Naive B cell (primary cell): ENCODE measurements at places on chromosomes 2 and 18. TPM values are rescaled to one million over a fixed set of nuclear protein-coding genes. Genes with fewer than 3 reads are reported as not detected.

- H3K27ac ChIP-seq, result no peak overlapping the region
- H3K27me3 ChIP-seq, result no peaks in the 10 kb centered on the region
- H3K4me1 ChIP-seq, result no peaks in the 10 kb centered on the region
- H3K36me3 ChIP-seq, result no peaks in the 10 kb centered on the region
These were observed 560.7 kb downstream of the STK39 start for GRCh38 chr2:167686691-167687090.

- H3K4me1 ChIP-seq, result peaks cover 51% of the 10 kb centered on the region
- no peak for DNase-seq
- peak overlapping the region; percentile 49 for H3K27ac ChIP-seq
- H3K36me3 ChIP-seq, result no peaks in the 10 kb centered on the region
These were observed 25.6 kb downstream of the AP1S3 start for GRCh38 chr2:223811757-223812156.

DNA sequence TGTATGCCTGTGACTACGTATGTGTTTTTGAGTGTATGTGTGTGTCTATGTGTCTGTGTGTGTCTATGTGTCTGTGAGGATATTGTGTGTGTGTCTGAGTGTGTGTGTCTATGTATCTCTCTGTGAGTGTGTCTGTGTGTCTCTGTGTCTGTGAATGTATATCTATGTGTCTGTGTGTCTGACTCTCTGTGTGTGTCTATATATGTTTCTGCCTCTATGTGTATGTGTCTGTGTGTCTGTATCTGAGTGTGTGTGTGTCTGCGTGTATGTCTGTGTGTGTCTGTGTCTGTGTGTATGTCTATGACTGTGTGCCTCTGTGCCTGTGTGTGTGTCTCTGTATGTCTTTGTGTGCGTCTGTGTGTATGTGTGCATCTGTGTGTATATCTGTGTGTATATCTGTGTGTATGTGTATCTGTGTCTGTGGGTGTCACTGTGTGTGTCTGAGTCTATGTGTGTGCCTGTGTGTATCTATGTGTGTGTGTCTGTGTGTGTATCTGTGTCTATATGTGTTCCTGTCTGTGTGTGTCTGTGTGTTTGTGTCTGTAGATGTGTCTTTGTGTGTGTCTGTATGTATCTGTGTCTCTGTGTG, 172.7 kb downstream of the MYCN start:
- no peak overlapping the region for H3K4me3 ChIP-seq
- no peak for DNase-seq
- H3K27me3 ChIP-seq, result peaks cover 4% of the 10 kb centered on the region
- H3K36me3 ChIP-seq, result no peaks in the 10 kb centered on the region

DNA sequence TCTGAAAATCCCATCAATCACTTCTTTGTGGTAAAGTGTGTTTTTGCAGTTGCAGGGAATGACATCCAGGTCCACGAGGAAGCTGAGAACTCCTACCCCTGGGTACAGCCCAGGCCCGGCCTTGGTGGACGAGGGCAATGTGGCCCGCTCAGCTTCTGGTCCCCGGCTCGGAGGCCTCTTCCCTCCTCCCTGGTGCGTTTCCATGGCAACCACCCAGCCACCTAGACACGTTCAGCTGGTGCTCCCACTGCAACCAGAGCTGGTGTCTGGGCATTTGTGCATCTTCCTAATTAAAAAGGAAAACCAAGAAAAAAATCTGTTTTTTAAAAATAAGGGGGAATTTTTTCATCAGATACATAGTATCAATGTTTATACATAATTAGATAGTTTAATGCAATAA, 603.6 kb upstream of the SALL3 start:
- no peaks in the 10 kb centered on the region for H3K36me3 ChIP-seq
- no peaks in the 10 kb centered on the region for H3K4me1 ChIP-seq
- H3K4me3 ChIP-seq, result no peak overlapping the region
- DNase-seq, result no peak
- no peak overlapping the region for H3K27ac ChIP-seq
- H3K27me3 ChIP-seq, result no peaks in the 10 kb centered on the region

GRCh38 chr2:47724221-47724981, 58.5 kb upstream of the MSH6 start:
- peaks cover 56% of the 10 kb centered on the region for H3K4me1 ChIP-seq
- no peaks in the 10 kb centered on the region for H3K27me3 ChIP-seq
- H3K27ac ChIP-seq, result peak overlapping the region; percentile 97
- peak; percentile 89 for DNase-seq
- peak overlapping the region; percentile 47 for H3K4me3 ChIP-seq
- H3K36me3 ChIP-seq, result no peaks in the 10 kb centered on the region

NEB gene
- polyA plus RNA-seq, result not detected

DNA sequence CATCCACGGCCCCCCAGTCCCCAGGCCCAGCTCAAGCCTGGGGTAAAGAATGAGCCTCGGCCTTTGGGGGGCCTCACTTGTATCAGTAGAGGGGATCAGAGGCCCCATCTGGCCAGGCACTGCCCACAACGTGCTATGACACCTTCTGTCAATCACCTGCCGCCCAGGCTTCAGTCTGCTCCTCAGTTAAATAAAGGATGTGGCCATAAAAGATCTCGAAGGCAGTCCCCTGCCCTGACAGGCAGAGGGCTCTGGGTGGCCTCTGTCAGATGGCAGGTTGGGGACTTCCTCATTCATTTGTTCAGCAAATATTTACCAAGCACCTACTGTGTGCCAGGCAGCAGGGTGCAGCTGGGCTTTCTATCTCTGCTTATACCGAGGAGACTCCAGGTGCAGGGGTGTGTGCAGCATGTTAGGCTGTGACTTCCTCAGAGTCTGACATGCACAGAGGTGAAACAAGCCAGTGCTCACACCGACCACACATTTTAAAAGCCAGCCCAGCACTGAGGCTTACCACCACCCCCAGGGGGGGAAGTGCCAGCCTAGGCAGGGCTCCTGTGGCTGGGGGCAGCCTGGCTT, 166.4 kb downstream of the GALNT1 start:
- no peak overlapping the region for H3K4me3 ChIP-seq
- H3K27ac ChIP-seq, result no peak overlapping the region
- peaks cover 14% of the 10 kb centered on the region for H3K27me3 ChIP-seq

GRCh38 chr2:54599914-54600313, 123.5 kb upstream of the EML6 start:
- peaks cover 73% of the 10 kb centered on the region for H3K4me1 ChIP-seq
- H3K4me3 ChIP-seq, result no peak overlapping the region
- H3K36me3 ChIP-seq, result peaks cover 6% of the 10 kb centered on the region
- DNase-seq, result no peak

DNMT3A gene
- 7.5 TPM for polyA plus RNA-seq

C2orf15 gene
- polyA plus RNA-seq, result 3.4 TPM

IL36RN gene
- polyA plus RNA-seq, result not detected

GRCh38 chr2:231450548-231450989, 13.7 kb downstream of the NCL start:
- DNase-seq, result no peak
- no peaks in the 10 kb centered on the region for H3K27me3 ChIP-seq
- H3K4me3 ChIP-seq, result no peak overlapping the region
- peaks cover 14% of the 10 kb centered on the region for H3K4me1 ChIP-seq

DNA sequence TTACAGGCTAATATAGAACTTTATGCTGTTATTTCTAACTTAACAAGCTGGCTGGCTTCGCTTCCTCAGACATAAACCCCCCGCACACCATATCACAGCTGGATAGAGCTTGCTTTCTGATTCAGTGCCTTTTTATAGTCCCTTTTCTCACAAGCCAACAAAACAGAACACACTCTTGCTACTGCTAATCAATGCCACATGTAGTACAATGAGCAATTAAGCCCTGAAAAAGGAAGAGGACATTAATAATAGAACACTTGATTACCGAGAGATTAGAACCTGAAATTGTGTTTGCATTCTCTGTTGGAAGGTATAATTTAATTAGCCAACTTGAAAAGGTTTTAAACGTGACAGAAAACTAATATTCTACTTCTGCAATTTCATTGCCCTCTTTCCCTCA, 267.7 kb upstream of the CYRIA start:
- H3K27me3 ChIP-seq, result no peaks in the 10 kb centered on the region
- H3K36me3 ChIP-seq, result no peaks in the 10 kb centered on the region
- H3K4me1 ChIP-seq, result no peaks in the 10 kb centered on the region
- no peak for DNase-seq

- H3K36me3 ChIP-seq, result no peaks in the 10 kb centered on the region
- DNase-seq, result no peak
- H3K27ac ChIP-seq, result no peak overlapping the region
- no peaks in the 10 kb centered on the region for H3K4me1 ChIP-seq
- H3K27me3 ChIP-seq, result no peaks in the 10 kb centered on the region
These were observed 87.1 kb downstream of the CDH20 start for GRCh38 chr18:61420218-61420885.

GRCh38 chr2:237483018-237483731, 3.9 kb upstream of the MLPH start:
- no peak for DNase-seq
- no peak overlapping the region for H3K4me3 ChIP-seq
- H3K36me3 ChIP-seq, result no peaks in the 10 kb centered on the region

SERPINB12 gene
- polyA plus RNA-seq, result not detected

SLC25A52 gene
- not detected for polyA plus RNA-seq

INPP5D gene
- polyA plus RNA-seq, result 230 TPM

- H3K4me3 ChIP-seq, result no peak overlapping the region
- H3K27me3 ChIP-seq, result no peaks in the 10 kb centered on the region
- DNase-seq, result no peak
- H3K36me3 ChIP-seq, result peaks cover 11% of the 10 kb centered on the region
These were observed 34.7 kb downstream of the RASGRP3 start for GRCh38 chr2:33511141-33511540.

EMX1 gene
- 0.12 TPM for polyA plus RNA-seq

DNA sequence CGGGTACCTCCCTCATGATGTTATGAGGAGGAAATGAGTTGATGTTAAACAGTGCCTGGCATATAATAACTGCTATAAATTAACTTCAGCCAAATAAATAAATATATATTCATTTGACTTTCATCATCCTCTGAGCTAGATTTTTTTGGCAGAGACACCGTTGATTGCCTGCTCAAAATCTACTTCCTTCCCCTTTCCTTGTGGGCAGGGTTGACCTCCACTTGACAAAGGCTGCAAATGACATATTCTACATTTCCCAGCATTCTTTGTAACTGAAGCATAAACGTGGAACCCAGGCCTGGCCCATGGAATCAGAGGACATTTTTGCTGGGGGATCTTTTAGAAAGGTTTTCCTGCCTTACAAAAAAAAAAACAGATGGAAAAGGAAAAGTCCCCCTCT, 177.8 kb downstream of the TXNL1 start:
- H3K4me3 ChIP-seq, result no peak overlapping the region
- no peak for DNase-seq
- H3K4me1 ChIP-seq, result peaks cover 17% of the 10 kb centered on the region
- H3K27me3 ChIP-seq, result no peaks in the 10 kb centered on the region

DNA sequence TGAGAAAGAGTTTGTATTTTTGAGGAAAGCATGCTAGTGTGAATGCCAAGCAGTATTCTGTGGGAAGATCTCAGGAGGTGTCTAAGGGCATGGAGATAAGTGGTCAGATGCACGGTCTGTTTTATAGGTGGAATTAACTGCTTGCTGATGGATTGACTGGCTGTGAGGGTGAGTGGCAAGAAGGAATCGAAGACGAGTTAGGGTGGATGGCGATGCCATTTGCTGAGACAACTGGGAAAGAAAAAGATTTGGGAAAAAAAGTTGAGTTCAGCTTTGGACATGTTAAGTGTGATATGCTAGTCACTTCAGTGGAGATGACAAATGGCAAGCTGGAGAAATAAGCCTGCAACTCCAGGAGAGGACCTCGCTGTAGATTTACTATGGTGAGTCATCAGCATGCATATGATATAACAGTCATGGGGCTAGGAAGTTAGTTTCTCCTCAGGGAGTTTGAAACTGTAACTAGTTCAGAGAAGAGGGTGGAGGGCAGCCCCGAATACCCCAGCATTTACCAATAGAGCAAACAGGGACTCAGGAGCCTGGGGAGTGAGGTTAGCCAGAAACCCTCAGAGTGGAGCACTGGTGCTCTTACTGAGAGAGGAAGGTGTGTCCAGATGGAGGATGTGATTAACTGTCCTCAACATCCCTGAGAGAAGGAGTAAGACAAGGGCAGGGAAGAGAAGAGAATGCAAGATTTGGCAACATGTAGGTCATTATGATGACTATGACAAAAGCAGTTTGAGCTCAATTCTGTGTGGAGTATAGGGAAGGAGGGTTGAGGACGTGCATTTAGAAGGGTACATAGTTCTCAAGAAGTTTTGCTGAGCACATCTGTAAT, 2.0 kb upstream of the HK2 start:
- H3K4me3 ChIP-seq, result peak overlapping the region; percentile 33
- no peak for DNase-seq
- H3K27me3 ChIP-seq, result no peaks in the 10 kb centered on the region
- H3K27ac ChIP-seq, result no peak overlapping the region
- H3K36me3 ChIP-seq, result no peaks in the 10 kb centered on the region
- peaks cover 17% of the 10 kb centered on the region for H3K4me1 ChIP-seq
